ENCODE measurements at places on chromosomes 2 and 18.

DNA sequence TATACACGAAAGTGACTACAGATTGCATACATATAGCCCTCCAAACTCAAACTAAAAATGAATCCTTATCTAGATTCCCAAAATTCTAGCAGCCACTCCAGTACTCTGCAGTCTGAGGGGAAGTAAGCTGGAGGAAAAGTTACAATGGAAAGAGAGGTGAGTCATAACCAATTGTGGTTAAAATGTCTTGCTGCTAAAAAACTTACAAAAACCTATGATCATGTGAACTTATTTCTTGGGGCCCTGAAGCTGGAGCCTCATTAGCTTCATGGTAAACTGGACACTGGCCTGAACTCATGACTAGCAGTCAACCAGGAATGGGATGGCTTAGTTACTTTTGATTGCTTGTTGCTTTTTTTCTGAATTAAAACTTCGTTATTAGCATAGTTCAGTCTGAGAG is 175.9 kb downstream of the SLC4A3 start:
- no peak for DNase-seq

GRCh38 chr2:50785816-50786215 is 246.1 kb downstream of the NRXN1 start:
- DNase-seq, result no peak

- no peak for DNase-seq
Measured at GRCh38 chr2:166627893-166628292, 133.8 kb upstream of the SCN7A start.

DNA sequence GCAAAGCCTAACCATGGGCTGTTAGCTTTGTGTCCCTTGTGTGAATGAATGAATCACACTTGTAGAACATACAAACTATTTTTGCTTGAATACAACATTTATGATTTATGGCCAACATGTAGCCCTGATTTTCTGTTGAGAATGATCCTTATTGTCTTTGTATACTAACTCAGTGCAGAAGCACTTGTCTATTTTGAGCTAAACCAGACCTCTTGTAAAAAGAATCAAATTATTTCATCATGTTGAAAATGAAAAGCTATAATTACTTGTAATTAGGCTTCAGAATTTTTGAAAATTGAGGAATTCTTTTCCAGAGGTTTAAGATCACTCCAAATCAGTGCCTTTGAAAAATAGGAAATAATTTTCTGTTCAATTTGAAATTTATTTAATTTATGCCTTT is 85.9 kb downstream of the ZNF407 start:
- no peak for DNase-seq

- no peak for DNase-seq
Measured at GRCh38 chr2:232385660-232386489, 7.3 kb downstream of the ALPP start.

GRCh38 chr2:110121592-110121991 is 6.0 kb upstream of the MALL start:
- no peak for DNase-seq

DNA sequence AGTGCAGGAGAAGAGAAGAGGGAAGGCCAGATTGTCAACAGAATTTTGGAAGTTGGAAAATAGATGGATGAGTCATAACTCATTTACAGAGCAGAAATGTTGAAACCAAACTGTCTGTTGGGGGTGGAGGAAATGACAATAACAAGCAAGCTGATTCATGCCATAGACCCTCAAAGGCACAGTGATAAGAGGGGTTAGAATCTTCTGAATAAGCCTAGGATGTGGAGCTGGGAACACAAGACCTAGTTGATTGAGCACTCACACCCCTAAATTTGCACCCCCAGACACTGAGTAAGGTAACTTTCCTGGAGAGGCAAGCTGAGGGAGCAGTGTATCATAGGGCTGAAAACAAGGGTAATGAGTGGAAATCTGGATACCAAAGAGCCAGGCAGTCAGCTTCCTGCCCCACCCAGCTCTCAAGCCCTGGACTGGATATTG is 141.4 kb downstream of the SCG2 start:
- DNase-seq, result no peak

DNA sequence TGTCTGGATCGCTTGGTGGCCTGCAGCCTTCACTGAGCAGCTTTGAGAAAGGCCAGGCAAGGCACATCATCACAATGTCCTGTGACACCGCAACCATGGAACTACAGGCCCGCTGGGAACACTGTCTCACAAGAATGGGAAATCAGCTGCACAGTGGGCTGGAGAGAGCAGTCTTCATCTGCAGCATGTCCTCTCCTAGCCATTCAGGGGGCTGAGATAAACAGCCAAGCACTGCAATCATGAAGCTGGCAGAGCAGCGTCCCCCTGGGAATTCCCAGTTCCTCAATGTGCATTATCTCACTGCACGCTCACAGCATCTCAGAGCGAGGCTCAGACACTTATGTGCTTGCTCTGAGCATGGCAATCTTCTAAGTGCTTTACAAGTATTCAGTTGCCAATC is 1.9 kb downstream of the CMPK2 start:
- DNase-seq, result no peak

GRCh38 chr2:216345846-216346245 is 26.4 kb downstream of the MARCHF4 start:
- DNase-seq, result no peak

- no peak for DNase-seq
Measured at GRCh38 chr2:205714058-205714776, 31.9 kb downstream of the NRP2 start.

DNA sequence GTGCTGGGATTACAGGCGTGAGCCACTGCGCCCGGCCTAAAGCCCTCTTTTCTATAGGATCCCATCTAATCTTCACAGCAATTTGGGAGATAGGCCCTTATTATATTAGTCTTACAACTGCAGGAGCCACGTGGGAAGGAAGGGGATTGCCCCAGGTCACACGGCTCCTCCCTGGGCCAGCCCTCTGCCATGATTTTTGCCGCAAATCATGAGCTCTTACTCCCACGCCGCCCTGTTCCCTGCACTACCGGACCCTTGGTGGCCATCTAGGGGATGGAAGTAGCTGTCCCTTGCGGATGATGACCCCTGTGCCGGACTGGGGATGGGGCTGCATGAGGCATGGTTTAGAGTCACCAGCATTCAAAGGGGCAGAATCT is 28.4 kb upstream of the PTMA start:
- no peak for DNase-seq
